ENCODE measurements at places on chromosomes 3 and 15.
A peak's percentile ranks its signal among the peaks of the same experiment; 100 is the strongest.

- DNase-seq = no peak
Observed at GRCh38 chr3:189494632-189495031, 136.6 kb upstream of the TP63 start.

DNA sequence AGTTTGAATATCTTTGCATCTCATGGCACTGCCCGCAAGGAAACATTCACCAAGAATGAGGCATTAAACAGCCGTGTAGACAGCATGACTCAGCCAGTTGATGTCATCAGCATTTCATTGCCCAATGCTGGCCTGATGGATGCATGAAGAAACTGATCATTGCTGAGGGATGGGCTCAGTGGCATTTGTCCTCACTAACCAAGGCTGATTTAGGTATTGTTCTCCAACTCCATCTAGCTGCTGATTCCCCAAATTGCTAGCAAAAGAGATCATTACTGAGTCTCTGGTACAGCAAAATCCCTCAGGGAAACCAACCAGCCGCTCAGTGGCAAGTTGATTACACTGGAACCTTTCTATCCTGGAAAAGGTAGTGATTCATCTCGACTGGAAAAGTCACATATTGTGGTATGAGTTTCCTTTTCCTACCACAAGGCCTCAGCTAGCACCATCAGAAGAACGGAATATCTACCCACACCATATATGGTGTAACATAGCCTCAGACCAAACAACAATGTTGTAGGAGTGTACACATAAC lies 186.5 kb upstream of the GAP43 start:
- no peak for DNase-seq

DNA sequence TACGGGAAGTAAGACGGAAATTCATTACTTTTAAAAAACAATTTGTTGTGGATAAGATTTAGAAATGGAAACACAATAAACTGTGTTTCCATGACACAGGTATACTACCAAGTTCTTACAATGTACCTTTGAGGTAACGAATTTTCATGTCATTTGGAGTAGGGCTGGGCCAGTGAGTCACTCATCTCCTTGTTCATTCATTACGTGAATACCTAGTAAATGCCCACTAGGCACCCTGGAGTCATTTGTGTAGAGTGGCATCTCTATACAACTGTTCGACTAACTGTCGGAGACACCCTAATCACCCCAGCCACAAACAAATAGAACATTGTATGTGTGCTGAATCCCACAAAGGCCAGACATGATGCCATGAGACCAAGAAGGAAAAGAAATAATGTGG lies 94.8 kb downstream of the IGF1R start:
- DNase-seq = no peak

GRCh38 chr3:152938974-152939636 lies 104.2 kb downstream of the P2RY1 start:
- DNase-seq = no peak

- no peak for DNase-seq
Observed at GRCh38 chr3:157922614-157923013, 183.6 kb downstream of the SHOX2 start.

DNA sequence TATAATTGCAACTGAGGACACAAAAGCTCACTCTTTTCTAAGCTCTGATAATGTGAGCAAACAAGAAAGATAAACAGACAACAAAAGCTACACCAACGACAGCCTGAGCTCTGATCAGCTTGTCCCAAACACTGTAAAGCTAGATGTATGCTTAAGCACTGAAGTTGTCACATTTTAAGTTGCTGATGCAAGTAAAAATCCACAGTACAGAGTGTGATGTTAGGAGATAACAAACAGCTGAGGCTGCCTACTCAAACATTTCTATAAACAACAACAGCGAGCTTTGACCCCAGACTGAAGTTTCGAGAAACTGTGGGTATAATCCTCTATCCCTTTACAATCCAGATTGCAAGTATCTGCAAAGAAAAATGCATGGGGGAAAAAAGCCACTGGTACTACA lies 10.7 kb downstream of the MTHFS start:
- no peak for DNase-seq

GRCh38 chr15:33218071-33218491 lies 23.6 kb upstream of the FMN1 start:
- DNase-seq = no peak

GRCh38 chr15:58392611-58393161 lies 39.1 kb upstream of the LIPC start:
- no peak for DNase-seq

DNA sequence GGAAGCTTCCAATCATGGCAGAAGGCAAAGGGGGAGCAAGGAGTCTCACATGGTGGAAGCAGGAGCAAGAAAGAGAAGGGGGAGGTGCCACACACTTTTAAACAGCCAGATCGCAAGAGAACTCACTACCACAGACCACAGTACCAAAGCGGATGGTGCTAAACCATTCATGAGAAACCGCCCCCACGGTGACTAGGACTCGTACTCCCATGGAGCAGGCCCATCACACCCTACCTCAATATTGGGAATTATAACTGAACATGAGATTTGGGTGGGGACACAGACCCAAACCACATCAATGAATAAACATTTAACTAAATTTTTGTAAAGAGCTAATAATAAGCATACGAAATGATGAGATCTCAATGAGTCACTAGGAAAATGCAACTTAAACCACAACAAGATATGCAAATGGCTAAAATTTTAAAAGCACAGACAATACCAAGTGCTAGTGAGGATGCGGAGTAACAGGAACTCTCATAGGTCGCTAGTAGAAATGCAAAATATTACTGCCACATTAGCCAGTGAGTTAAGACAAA lies 10.0 kb downstream of the MRPS25 start:
- DNase-seq = peak; percentile 33

- no peak for DNase-seq
Observed at GRCh38 chr3:142940472-142940871, 23.0 kb downstream of the PAQR9 start.

DNA sequence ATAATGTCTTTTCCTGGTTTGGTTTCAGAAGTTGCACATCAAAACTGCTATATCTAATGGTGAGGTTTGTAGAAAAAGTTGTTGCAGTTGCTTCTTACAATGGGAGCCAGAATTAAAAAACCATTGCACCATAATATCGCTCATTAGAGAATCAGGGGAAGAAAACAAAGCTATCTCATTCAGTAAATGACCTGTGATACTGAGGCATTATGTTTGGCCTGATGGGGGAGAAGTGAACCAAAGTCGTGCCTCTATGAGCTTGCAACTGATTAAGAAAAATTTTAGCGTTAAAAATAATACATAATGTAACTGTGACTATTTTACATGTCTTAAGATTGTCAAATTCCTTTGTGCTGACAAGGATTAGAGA lies 60.2 kb upstream of the ARHGEF26 start:
- DNase-seq = no peak

DNA sequence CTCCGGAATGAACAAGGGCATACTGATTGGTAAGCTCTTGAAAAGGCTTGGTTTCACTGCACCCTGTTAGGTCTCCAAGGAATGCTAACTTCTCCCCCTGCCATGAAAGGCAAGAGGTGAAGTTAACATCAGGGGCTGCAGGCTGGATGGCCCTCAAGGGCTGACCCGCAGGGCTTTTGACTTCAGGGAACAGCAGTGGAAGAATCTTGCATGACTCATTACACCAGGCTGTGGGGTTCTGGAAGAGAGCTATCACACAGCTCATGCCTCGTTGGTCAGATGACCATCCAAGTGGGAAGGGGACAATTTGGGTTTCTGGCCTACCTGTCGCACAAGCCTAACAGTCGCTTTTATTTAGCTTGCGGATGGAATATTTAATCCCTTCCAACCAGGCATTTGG lies 23.6 kb upstream of the ATG7 start:
- no peak for DNase-seq

GRCh38 chr15:68844856-68845550 lies 24.3 kb upstream of the ANP32A start:
- DNase-seq = no peak

DNA sequence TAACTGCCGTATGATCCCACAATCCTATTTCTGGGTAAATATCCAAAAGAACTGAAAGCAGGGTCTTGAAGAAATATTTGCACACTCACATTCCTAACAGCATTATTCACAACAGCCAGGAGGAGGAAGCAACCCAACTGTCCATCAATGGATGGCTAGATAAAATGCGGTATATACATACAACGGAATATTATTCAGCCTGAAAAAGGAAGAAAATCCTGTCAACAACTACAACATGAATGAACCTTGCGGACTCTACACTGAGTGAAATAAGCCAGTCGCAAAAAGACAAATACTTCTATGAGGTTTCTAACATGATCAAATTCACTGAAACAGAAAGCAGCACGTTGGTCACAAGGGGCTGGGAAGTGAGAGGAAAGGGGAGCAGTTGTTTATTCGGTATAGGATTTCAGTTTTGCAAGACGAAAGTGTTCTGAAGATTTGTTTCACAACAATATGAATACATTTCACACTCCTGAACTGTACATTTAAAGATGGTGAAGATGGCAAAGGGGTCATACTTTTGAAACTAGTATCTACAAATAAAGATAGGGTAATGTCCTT lies 6.2 kb downstream of the DLG1 start:
- no peak for DNase-seq

GRCh38 chr3:57118254-57118653 lies 46.9 kb downstream of the IL17RD start:
- no peak for DNase-seq

GRCh38 chr3:36367912-36368573 lies 12.3 kb upstream of the STAC start:
- no peak for DNase-seq

GRCh38 chr3:184001761-184002160 lies 15.9 kb downstream of the ABCC5 start:
- DNase-seq = no peak

DNA sequence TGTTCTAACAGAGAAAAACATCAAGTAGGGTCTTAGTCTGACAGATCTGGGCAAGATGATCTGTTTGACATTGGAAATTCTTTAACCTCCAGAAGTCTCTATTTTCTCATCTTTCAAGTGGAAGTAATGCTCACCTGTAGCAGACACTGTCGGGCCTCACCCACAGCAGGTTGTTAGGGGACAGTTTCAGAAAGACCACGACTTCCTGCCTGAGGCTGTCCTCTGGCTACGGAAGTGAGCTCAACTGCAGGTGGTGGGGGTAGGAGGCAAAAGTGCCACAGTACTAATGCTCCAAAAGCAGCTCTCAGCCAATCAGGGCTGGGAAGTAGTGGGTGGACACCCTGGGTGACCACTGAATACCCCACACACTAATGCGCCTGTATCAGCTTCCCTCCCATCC lies 111.4 kb upstream of the TOPAZ1 start:
- DNase-seq = no peak

DNA sequence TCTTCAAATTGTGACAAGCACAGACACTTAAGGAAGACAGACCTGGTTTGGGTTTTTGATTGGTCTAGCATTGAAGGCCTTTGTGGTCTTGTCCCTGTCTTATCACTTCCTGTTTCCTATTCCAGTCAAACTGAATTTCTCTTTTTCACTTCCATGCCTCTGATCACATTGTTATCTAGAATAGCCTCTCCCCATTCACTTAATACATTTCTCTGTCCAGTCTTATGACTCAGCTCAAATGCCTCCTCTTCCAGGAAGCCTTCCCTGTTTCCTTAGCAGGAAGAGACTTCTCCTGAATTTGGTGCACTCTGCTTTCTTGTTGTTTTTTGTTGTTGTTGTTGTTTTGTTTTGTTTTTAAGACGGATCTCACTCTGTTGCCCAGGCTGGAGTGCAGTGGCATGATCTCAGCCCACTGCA lies 45.5 kb downstream of the LIMD1 start:
- no peak for DNase-seq

GRCh38 chr3:53773611-53774368 lies 72.4 kb downstream of the CHDH start:
- no peak for DNase-seq

DNA sequence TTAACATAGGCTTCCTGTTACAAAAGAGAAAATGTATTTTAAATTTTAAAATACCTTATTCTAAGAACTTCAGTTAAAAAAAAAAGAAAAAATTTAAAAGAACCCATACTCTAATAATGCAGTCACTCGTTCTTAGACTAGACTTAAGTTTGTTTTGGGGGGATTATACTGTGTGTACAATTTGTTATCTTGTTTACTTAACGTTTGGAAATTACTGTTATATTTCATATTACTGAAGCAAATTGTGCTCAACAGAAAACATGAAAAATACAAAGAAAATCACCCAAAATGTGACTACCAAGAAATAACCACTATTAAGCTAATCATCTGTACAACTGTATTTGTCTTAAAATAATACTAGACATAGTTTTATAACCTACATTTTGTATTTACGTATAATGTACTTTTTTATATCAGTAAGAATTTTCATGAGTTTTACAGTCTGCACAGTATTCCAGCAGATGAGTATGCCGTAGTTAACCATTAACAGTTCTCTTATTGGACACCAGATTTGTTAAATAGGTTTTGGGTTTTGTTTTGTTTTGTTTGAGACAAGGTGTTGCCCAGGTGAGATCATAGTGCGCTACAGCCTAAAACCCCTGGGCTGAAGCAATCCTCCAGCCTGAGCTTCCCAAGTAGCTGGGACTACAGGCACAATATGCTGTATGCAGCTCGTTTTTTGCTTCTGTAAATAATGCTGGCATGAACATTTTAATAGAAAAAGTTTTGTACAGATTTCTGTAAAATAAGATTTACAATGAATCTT lies 88.8 kb upstream of the CHD2 start:
- no peak for DNase-seq

DNA sequence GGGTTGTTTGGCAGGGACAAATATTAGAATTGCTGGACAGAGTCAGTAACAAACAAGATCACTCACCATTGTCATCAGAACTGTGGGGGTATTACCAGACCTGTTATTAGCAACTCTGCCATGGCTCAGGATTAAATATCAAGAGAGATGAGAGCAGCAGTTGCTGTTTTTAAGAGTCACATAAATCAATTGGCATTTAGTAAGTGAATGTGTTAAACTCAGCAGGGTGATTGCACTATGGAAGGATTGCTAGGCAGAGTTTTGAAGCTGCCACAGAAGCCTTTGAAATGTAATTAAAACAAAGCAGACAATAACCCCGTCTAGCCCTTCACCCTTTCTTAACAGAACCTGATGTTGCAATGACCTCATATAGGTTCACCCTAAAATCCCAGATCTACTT lies 238.8 kb downstream of the GAP43 start:
- DNase-seq = no peak

- DNase-seq = no peak
Observed at GRCh38 chr3:119140466-119140865, 5.5 kb upstream of the TEX55 start.

DNA sequence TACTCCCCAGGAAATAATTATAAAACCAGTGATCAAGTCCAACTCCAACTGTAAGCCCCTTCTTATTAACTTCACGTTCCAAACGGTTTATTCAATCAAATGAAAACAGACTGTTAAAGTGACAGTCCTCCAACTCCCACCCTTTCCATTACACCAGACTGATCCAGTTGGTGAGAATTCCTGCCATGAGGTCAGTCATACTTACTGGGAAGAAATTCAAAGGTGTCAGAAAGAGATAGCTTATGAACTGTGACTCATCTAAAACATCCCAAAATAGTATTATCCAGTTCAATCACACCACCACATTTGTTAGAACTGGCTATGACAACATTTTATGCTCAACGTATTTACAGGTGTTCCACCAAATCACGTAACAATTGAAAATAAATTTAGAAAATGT lies 19.5 kb downstream of the SMARCC1 start:
- no peak for DNase-seq

- DNase-seq = no peak
Observed at GRCh38 chr15:98937413-98938104, 70.0 kb downstream of the PGPEP1L start.
